ENCODE measurements at places on chromosomes 11 and 22.

GRCh38 chr22:27475548-27475897 is 326.0 kb downstream of the MN1 start:
- DNase-seq: no peak

GRCh38 chr11:17405232-17406005 is 17.0 kb upstream of the KCNJ11 start:
- no peak for DNase-seq

DNA sequence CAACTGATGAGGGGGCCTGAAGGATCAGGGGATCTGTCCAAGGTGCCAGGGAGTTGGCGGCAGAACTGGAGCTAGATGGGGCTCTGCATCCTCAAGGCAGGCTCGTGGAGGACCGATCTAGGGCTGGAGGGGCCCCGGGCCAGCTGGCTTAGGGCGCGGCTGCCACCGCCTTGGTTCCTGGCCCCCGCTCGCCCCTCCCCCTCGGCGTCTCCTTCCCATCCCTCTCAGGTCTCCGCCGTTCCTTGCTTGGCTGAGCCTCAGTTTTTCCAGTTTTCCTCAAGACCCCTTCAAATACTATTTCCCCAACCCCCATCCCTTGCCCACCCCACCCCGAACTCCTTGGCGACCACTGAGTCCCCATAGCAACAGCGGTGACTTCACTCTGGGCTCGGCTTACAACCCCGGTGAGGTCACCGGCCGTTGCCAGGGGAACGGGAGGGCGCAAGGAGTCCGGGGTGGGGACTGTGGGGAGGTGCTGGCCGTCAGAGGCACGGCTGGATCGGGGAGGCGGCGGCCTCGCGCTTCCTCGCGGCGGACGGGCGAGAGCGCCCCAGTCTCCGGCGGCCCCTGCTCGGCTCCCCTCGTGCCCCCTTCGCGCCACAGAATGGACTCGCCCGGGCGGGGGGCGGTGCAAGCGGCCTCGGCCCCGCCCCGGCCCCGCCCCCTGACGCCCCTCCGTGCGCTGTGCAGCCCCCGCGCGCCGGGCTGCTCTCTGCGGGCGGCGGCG is 7.5 kb downstream of the FREY1 start:
- peak; percentile 87 for DNase-seq

- DNase-seq: no peak
Measured at GRCh38 chr11:117517097-117517496, 189.4 kb downstream of the CEP164 start.

- DNase-seq: peak; percentile 82
Measured at GRCh38 chr22:39236321-39237317, 8.2 kb downstream of the PDGFB start.

- DNase-seq: no peak
Measured at GRCh38 chr11:13262096-13262495, 15.5 kb upstream of the BMAL1 start.

- DNase-seq: no peak
Measured at GRCh38 chr11:1916132-1916985, 3.1 kb upstream of the TNNT3 start.

GRCh38 chr11:123654566-123655081 is at the start of gene SCN3B:
TSS of gene SCN3B (minus strand) at chr11:123654624. CDS start at chr11:123653801, 823 bp downstream.
- peak; percentile 6 for DNase-seq

DNA sequence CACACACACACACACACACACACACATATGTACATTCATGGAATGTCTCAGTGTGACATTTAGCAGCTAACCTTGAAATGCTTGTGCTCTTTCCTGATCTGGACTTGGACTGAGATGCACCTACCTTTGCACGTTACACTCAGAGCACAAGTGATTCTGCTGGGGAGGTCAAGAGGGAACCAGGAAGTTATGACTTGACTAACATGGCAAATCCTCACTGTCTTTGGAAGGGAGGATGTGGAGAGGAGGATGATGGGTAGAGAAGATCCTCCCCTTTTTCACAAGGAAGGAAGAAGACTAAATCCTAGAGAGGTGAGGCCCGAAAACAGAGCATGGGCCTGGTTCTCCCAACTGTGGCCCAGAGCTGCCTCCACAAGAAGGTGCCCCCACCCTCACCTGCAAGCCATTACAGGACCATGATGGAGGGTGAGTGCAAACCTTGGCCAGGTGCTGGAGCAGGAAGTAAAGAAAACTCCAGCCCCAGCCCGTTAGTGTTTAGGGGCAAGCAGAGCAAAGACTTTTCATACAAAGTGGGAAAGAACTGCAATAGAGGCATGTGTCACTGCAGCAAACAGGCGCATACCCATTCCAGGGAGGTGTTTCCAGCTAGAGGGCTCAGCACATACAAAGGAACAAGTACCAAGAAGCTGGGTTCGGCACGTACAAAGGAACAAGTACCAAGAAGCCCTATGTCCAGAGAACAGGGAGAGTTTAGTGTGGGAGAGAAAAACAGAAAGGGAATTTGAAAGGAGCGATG is 26.4 kb downstream of the SCN4B start:
- DNase-seq: no peak

GRCh38 chr11:134483857-134484256 is 71.8 kb upstream of the B3GAT1 start:
- DNase-seq: no peak

GRCh38 chr22:19108807-19109197 is 13.4 kb downstream of the DGCR2 start:
- no peak for DNase-seq

- DNase-seq: no peak
Measured at GRCh38 chr22:27399161-27399560, 402.4 kb downstream of the MN1 start.

- DNase-seq: no peak
Measured at GRCh38 chr22:23192558-23192957, 12.2 kb downstream of the BCR start.

DNA sequence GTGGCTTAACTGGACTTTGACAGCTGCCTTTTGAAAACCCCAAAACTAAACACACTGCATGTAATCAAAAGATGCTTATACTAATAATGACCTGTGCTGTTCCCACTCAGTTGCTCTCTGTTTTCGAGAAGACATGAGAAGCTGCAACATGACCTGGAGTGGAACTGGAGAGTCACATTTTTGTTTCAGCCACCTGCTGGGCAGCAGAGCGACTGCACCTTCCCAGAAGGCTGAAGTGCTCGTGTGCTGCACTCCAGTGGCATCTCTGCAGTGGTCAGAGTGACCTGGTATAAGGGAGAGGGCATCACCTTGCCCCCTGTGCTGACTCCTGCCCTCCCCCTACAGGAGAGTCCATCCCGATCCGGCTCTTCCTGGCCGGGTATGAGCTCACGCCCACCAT is 8.6 kb downstream of the THYN1 start:
- DNase-seq: no peak
